Gastrocnemius medialis (tissue), 4 donors: ENCODE measurements at places on chromosomes 13 and 19. TPM values are rescaled to one million over a fixed set of nuclear protein-coding genes. Genes with fewer than 3 reads are reported as not detected.

Gene ZNF296
- total RNA-seq, result not detected

Gene YJEFN3
- not detected for total RNA-seq

Gene ZNF528
- total RNA-seq, result 4.9 TPM

Gene NPAS1
- 1.1 TPM for total RNA-seq

Gene LSM4
- total RNA-seq, result 294 TPM

Gene PTH2
- total RNA-seq, result not detected

Gene ZNF723
- total RNA-seq, result not detected

Gene PSG1
- total RNA-seq, result not detected

Gene WDR87
- not detected for total RNA-seq

Gene ZNF208
- not detected for total RNA-seq

Gene IL11
- total RNA-seq, result not detected

DNA sequence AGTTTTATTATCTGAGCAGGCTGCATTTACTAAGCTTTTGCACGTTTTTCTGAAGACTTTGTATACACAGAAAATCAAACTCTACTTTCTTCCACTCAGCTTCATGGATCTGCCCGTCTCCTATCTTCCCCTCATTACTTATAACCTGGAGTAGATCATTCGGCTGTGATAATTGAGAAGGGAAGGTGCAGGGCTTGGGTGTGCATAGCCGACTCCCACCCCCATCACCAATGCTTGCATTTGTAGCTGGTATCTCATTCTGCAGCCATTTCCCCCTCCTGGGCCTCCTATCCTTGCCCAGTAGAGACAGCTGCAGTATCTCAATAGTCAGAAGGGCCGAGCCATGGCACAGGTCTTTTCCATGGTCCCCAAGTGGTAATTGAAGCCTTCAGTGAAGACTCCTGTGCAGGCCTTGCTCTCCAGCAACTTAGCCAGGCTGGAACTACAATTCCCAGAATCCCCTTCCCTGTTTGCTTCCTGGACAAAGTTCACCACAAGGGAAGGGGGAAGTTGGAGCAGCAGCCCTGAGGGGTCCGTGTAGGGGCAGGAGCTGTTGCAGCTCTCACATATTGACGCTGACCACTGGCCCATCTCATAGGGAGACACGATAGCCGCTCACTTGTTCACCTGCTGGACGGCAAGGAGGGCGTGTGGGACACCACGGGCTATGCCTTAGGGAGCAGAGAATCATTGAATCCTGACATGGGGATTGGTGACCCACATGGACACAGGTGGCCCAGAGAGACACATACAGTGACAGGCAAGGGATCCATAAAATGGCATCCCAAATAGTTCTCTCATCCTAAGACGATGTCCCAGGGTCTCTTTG is 2.1 kb upstream of the SIGLEC8 start:
- DNase-seq, result no peak

- DNase-seq, result no peak
These were observed 74.0 kb downstream of the CAB39L start for GRCh38 chr13:49369866-49370265.

- no peak for DNase-seq
These were observed 13.8 kb upstream of the ASF1B start for GRCh38 chr19:14150041-14150769.

GRCh38 chr19:40116075-40116474 is 25.3 kb upstream of the ZNF780A start:
- DNase-seq, result no peak

GRCh38 chr13:59865398-59865797 is 298.3 kb downstream of the DIAPH3 start:
- no peak for DNase-seq

- no peak for DNase-seq
These were observed 337 bp upstream of the FXYD7 start for GRCh38 chr19:35142606-35143230.

- DNase-seq, result no peak
These were observed at the start of gene TRAPPC6A for GRCh38 chr19:45177817-45178261. Gene TRAPPC6A, minus strand, starts transcription at chr19:45178237. Its CDS starts 19 bp downstream, at chr19:45178218.

DNA sequence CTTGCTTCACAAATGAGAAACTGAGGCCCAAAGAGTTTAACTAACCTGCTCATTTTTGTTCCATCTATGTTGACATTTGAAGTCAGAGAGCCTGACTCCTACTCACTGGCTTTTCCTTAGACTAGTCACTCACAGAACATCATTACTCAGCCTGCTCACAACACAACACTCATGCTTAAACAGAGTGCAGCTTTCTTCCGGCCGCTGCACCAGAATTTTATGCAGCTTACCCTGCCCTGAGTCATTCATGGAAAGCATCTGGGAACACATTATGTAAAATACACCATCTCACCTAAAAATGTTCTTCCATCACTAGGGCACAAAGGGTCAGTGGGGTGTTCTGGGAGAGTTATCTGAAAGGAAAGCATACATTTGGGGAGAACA is 303.4 kb downstream of the SPRY2 start:
- no peak for DNase-seq

GRCh38 chr13:35855531-35856019 is 275.6 kb downstream of the DCLK1 start:
- DNase-seq, result peak; percentile 21

GRCh38 chr19:41795031-41795461 is 1.3 kb upstream of the CEACAM3 start:
- no peak for DNase-seq

DNA sequence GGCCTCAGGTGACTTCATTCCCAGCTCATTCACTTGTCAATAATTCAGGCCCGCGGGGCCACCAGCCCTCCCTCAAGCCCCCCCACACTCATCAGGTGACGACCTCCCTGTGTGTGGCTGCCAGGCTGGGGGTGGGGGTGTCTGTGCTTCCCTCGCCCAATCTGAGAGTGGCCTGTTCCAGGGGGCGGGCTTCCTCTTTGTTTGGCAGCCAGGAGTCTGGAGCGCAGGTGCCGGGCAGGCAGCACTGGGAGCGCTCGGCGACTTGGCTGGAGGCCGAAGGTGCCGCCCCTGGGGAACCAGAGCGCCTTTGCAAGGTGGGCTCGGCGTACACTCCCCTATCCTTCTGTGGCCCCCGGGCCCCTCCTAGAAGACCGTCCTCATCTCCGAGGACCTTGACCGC is 5.4 kb upstream of the ZNF98 start:
- no peak for DNase-seq

- peak; percentile 43 for DNase-seq
These were observed 7.5 kb upstream of the ARHGEF18 start for GRCh38 chr19:7340959-7341837.

DNA sequence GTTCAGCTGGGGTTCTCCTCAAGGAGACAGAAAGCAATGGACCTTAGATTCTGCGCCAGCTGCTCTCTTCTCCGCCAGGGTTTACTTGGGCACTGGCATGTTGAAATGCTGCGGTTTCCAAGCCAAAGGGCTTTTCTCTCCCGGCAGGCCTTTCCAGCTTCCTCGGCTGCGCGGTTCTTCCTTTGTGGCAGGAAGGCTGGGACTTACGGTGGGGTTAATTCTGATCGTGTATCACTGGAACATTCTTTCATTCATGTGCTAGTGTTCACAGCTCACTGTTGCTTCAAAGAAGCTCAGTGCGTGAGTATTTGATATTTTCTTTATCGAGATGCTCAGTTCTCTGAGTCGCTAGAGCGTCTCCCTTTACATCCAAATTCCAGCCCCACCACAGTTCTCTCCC is 723.2 kb downstream of the UQCRFS1 start:
- no peak for DNase-seq

- no peak for DNase-seq
These were observed 487.7 kb upstream of the PRR20A start for GRCh38 chr13:56653043-56653442.

DNA sequence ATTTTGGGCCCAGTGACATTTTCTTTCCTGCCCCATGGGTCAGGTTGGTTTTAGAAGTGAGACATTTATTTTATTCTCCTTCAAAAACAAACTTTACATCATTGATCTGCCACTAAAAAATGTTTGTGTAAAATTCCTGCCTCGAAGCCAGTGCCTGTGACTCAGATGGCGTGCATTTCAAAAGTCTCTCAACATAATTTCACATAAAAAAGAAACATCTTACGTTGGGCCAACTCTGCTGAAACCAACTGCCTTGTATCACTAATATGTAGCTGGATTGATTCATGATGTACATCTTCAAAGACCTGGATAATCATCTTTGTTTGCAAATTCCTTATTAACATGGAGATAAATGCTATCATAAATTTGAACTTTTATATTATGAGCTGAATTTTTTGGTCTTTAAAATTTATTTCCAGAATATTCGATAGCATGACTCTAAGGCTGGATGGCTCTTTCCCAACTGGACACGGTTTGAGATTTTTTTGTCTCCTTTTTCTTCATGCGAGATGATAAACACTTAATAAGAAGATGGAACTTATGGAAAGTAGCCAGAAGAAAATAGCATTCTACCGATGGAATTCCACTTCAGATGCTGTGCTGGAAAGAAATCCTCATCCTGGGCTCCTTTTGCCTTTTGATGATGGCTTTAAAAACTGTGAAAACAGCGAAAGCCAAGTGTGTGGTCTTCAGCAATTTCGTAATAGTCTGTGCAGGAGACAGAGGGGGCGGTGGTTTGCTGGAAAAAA is 420.5 kb downstream of the FGF9 start:
- DNase-seq, result no peak

DNA sequence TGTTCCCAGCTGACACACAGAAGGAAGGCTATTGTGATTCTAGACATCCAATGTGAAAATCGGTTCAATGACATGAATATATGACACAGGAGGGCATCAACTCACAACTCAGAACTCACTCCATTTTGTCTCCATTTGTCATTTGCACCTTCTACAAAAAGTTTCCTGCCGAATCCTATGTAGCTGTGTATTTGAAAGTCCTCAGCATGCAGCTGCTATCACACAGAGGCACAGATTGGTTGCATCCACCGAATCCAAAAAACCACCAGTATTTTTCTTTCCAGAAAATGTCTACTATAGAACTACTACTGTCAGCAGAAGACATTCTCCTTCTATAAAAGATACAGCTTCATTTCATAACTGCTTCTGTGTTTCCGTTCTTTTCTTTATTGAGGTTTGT is 13.3 kb downstream of the PCDH9 start:
- no peak for DNase-seq
